EH (cell line): ENCODE measurements at places on chromosomes 7 and 10.

- no peak for DNase-seq
Measured at GRCh38 chr7:118330388-118330787, 105.9 kb downstream of the ANKRD7 start.

DNA sequence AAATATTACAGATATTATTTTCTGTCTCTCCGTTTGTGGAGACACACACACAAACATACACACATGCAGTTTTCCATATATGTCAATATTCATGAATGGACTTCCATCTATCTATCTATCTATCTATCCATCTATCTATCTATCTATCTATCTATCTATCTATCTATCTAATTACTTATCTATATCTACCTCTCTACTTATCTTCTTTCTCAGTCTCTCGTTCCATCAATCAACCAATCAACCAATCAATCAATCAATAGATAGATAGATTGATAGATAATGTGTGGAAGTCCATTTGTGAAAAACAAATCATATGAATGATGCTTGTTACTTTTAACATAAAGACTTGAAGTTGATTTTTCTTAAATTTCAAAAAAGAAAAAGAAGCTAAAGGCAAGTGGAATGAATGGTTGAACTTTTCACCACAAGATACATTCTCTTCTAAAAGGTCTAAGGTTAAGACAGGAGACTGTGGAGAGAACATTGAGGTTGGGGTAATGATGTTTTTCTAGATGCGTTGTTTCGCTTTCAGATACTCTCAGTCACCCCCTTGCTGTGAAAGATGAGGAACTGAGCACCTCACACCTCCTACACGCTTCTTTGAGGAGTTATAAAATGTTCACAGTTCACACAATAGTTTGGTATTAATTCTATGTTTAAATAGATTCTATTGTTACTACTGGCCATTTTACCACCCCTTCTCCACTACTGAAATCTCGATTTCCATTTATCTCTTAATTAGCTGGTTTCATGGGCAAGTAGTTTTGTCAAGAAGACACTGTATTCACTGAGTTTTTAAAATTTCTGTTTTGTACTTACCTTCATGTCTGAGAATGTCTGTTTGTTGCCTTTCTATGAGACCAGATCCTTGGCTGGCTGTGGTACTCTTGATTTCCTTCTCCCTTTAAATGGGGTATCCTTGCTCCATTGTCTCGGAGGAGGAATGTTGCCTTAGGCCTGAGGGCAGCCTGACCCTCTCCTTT lies 114.1 kb downstream of the EMX2 start:
- DNase-seq, result no peak

DNA sequence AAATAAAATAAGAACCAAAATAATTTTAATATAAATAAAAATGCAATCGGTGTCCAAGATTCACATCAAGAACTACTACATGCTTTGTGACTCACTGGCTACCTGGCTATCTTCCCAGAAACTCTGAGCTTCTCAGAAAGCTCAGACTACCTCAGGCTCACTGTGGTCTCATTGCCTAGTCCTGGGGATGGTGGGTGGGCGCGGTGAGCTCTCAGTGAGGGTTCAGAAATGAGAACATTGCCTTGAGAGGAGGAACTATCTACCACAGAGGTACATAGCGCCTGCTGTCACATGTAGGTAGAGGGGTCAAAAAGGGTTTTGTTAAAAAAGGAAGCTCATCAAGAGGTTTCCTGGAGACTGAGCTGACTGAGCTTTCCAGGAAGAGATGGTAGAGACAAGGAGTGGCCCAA lies 108.0 kb downstream of the WDFY4 start:
- DNase-seq, result peak; percentile 75

- DNase-seq, result no peak
Measured at GRCh38 chr7:77467408-77467807, 51.3 kb upstream of the GSAP start.

GRCh38 chr10:27541796-27542729 lies 38.0 kb downstream of the RAB18 start:
- DNase-seq, result no peak

GRCh38 chr7:31545549-31545948 lies 31.7 kb downstream of the ITPRID1 start:
- no peak for DNase-seq

- DNase-seq, result no peak
Measured at GRCh38 chr10:88147000-88147798, 283.8 kb downstream of the PTEN start.

DNA sequence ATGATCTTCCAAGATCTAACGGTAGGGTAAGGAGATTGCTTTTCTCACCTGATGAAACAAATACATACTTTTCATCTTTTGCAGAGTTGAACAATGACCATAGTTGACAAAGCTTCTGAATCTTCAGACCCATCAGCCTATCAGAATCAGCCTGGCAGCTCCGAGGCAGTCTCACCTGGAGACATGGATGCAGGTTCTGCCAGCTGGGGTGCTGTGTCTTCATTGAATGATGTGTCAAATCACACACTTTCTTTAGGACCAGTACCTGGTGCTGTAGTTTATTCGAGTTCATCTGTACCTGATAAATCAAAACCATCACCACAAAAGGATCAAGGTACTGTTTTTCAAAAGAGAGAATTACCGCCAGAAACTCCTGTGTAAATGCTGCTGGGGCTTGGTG lies 79.9 kb downstream of the ANKRD61 start:
- DNase-seq, result no peak

GRCh38 chr10:61747307-61747706 lies 84.6 kb downstream of the CABCOCO1 start:
- DNase-seq, result peak; percentile 71

DNA sequence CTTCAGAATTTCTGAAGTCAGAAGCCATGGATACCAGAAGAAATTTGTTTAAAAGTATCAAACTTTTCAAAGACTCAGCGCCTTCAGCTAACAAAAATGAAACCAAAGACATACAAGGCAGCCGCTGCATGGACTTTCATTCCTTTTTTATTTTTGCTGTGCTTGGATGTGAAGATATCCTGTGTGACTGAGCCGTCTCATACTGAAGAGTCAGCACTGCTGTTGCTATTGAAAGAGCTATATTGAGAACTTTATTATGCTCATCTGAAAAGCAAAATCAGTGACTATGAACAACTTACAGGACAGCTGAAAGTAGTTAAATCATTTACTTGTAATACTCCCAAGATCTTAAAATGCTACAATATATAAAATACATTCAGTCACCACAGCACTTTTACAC lies 809.2 kb downstream of the NXPH1 start:
- DNase-seq, result no peak

- DNase-seq, result peak; percentile 40
Measured at GRCh38 chr7:158774952-158775351, 54.4 kb downstream of the ESYT2 start.

DNA sequence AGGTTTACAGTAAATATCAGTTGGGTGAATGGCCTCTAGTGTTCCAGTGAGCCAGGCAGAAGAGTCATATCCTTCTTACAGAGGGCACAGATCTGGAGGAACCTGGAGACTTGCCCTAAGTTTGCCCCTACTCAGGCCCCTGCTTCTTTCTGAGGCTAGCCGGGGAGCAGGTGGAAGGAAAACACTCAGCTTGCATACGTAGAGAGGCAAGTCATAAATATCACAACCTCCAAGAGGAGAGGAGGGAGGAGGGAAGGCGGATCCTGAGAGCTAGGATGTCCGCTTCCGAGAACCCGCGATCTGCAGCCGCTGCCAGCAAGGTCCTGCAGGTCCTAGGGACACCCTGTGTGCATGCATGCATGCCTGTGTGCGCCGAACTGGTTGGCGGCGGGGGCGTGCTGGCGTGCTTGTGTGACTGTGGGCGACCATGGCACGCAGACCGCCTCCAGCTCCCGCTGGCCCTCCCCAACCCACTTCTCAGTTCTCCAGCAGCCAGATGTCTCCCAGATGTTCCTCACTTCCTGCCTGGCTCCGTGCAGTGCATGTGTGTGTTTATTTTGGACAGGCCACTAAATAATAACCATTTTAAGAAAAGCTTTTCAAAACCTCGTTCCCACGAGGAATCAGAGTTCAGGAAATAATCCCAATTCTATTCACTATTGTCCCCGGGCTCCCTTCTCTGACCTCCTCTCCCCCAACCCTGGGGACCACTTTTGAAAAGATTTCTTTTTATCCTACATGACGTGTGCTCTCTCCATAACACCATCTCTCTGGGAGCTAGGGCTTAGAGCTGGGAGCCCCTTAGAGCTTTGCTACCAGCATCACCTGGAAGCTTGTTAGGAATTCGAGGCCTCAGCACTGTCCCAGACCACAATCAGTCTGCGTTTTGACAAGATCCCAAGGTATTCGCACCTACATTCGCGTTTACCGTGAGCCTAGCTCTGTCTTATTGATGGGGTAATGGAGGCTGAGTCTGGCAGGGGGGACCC lies 32.4 kb downstream of the UNC5B start:
- peak; percentile 92 for DNase-seq
